ENCODE measurements at places on chromosomes 2 and 18.

DNA sequence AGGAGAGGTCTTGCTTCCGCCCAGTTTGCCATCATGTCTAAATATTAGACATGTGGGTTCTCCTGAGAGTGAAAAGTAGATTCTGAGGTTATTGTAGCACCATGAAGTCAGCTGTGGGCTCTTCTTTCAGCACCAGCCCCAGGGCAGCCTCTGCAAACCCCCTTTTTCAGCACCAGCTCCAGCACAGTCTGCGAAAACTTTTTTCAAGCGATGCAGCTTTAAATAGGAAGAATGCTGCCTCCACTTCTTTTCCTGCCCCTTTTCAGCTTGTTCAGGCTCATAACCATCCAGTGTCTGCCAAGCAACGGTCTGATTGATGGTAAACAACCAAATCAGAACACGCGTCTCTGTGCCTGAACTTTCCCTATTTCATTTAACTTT is at the start of gene COL5A2:
Gene COL5A2, minus strand, starts transcription at position 192 of the 381 bp plus-strand sequence. Its CDS starts 157 bp downstream, at position 35.
- DNase-seq = no peak

GRCh38 chr2:232537499-232537898 is 2.0 kb upstream of the CHRNG start:
- DNase-seq = no peak

GRCh38 chr2:14654835-14655282 is 22.3 kb downstream of the LRATD1 start:
- no peak for DNase-seq

DNA sequence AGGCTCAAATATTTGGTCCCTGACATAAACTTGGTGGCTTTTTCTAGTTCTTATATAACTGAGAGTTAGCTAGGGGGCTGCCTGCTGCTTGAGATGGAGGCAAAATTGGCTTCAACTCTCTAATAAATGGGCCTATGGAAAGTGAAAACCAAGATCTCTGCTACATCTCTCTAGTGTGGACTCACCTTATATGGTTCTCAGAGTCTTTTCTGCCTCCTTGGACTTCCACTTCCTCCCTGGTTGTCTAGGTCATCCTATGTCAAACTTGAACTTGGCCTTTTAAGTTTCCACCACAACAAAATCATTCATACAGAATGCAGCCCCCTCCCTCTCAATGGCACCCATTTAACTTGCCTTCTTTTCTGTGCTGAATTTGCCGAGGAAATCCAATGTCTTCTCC is 23.9 kb upstream of the ARHGAP25 start:
- no peak for DNase-seq

GRCh38 chr2:219551441-219552381 is 7.9 kb downstream of the TMEM198 start:
- no peak for DNase-seq

DNA sequence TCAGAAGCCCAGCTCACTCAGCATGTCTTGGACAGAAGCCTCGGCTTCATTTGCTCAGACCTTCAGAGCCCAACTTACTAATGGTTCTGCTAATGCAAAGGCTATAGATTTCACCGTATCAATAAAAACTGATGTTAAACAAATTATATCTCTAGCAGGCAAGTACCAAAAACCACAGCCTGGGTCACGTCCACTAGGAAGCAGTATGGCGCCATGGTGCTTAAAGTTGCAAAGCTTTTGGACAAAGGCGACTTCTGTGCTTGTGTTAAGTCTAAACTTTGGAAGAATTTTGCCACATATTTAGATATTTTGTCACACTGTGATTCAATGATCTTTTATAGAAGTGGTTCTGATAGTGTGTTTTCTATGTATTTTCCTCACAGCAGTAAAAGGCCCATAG is 276.8 kb upstream of the PARD3B start:
- DNase-seq = no peak

All from stimulated activated CD8-positive, alpha-beta memory T cell treated with anti-CD3 and anti-CD28 coated beads, Interleukin-7, amount 100 ng/mL, for 48 hours (primary cell).